Aorta (tissue), 5 donors: ENCODE measurements at places on chromosomes 1 and 21. TPM values are rescaled to one million over a fixed set of nuclear protein-coding genes. Genes with fewer than 3 reads are reported as not detected.

DNA sequence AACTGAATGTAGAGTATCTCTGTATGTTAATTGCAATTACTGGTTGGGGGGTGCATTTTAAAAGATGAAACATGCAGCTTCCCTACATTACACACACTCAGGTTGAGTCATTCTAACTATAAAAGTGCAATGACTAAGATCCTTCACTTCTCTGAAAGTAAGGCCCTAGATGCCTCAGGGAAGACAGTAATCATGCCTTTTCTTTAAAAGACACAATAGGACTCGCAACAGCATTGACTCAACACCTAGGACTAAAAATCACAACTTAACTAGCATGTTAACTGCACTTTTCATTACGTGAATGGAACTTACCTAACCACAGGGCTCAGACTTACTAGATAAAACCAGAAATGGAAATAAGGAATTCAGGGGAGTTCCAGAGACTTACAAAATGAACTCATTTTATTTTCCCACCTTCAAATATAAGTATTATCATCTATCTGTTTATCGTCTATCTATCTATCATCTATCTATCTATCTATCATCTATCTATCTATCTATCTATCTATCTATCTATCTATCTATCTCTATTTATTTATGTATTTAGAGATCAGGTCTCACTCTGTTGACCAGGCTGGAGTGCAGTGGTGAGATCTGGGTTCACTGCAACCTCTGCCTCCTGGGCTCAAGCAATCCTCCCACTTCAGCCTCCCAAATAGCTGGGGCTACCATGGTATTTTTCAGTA is 47.8 kb downstream of the CHML start:
- DNase-seq, result no peak

- no peak for DNase-seq
Observed at GRCh38 chr1:84668185-84668584, 22.1 kb downstream of the SSX2IP start.

Gene GJA4
- total RNA-seq, result 49.2 TPM

DNA sequence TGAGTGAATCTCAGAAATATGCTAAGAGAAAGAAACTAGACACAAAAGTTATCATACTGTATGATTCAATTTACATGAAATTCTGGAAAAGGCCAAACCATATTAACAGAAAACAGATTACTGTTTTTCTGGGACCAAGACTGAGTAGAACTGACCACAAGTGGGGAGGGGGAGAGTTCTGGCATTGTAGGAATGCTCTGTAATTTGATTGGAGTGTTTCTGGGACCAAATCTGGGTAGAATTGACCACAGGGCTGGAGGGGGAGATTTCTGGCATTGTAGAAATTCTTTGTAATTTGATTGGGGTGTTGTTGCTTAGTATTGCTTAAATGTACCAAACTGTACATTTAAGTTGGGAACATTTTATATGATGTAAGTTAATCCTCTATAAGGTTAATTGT is 3.4 kb upstream of the OR10K1 start:
- no peak for DNase-seq

GRCh38 chr1:222233444-222234158 is 314.3 kb downstream of the HHIPL2 start:
- DNase-seq, result no peak

Gene WLS
- total RNA-seq, result 81.5 TPM

Gene FLG
- total RNA-seq, result not detected

Gene NPHP4
- total RNA-seq, result 15.1 TPM

Gene GJA9
- total RNA-seq, result not detected

Gene CLEC20A
- not detected for total RNA-seq

DNA sequence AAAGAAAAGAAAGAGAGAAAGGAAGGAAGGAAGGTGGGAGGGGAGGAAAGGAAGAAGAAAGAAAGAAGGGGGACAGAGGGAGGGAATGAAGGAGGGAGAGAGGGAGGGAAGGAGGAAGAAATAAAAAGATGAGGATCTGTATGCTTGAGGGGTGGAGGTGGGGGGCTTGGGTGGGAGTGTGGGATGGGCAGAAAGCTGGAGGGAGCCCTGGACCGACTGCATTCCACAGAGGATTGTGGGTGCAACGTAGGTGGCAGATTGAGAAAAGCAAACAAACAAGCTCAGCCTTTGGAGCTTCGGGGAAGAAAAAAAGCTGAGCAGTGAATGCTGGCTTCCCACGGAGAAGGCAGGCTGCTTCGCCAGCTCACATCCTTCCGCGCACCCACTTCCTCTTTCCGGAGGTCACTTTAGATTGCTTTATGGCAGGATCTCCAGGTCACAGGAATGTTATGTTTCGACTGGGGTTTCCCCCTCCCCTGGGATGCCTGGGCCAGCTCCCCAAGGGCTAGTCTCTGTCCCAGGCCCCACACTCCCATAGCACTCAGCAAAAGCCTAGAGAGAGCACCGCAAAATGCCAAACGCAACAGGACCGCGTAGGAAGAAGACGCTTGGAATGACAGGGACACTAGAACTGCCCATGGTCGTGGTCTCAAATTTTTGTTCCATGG is 20.7 kb upstream of the LGALS8 start:
- DNase-seq, result peak; percentile 80

Gene GUCA2A
- total RNA-seq, result not detected

DNA sequence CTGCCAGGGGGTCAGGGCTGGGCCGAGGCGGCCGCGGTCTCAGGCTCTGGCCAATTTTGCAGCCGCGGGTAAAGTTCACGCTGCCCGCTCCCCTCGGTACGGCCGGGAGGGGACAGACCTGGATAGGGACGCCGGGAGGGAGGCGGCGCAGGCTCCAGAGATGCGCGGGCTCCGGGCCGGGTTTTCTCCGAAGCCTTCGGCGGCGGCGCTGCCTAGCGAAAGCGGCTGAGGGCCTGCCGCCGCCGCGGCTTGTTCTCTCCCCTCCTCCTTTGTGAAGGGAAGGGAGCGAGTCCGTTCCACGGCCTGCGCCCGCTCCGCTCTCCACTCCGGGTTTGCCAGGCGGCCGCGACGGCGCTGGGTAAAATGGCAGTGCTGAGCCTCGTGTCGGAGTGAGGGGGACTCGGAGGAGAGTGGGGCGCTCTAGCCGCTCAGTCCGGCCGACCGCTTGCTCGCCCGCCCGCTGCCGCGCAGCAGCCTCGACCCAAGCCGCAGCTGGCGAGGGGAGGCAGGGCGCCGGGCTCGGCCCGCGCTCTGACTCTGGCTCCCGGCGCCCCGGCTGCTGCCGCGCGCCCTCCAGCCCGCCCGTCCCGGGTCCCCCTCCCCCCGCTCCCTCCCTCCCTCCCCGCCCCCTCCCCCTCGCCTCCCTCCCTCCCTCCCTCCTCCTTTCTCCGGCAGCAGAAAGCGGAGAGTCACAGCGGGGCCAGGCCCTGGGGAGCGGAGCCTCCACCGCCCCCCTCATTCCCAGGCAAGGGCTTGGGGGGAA is at the start of gene ARID1A:
Gene ARID1A (plus strand): TSS at position 660 of the 763 bp plus-strand sequence. CDS start 389 bp downstream, outside the sequence.
- peak; percentile 99 for DNase-seq

Gene ST6GALNAC3
- total RNA-seq, result 10.5 TPM

- DNase-seq, result no peak
Observed at GRCh38 chr1:90356991-90357390, 360.1 kb downstream of the BARHL2 start.

Gene PRKACB
- 51.5 TPM for total RNA-seq

GRCh38 chr1:244322181-244322580 is 129.5 kb downstream of the ADSS2 start:
- DNase-seq, result no peak

Gene KPRP
- not detected for total RNA-seq

Gene ZBTB8A
- 7.6 TPM for total RNA-seq

DNA sequence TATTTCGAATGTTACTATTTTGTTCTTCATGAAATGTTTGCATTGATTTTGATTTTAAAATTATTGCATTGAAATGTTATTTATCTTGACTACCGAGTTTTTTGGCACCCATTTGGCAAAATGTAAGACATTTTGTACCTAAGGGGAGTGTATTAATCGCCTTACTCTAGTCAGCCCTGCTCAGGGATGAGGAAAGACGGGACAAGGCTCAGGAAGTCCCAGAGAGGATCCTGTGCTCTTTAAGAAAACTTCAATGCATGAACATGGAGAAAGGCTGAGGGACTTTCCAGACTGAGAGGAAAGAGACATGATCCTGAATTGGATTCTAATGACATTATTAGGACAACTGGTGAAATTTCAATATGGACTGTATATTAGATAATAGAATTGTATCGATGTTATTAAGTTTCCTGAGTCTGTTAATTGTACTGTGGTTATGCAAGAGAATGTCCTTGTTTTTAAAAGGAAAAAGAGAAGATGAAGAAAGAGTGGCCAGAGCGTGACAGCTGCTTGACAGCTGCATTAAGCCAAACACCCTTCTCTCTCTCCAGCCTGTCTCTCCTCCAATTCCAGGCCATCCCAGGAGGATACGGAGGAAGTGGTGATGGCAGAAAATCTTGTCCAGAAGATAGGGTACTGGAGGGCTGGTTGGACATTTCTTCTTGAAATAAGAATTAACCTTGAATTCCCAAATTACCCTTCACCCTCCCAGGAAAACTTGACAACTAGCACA is 66.0 kb downstream of the PLEKHA6 start:
- DNase-seq, result no peak

- no peak for DNase-seq
Observed at GRCh38 chr1:156998840-156999500, 46.6 kb downstream of the ARHGEF11 start.

- DNase-seq, result no peak
Observed at GRCh38 chr21:31337086-31337485, 7.0 kb downstream of the TIAM1 start.

Gene SPRR1A
- total RNA-seq, result not detected

Gene C4BPB
- total RNA-seq, result 0.94 TPM

DNA sequence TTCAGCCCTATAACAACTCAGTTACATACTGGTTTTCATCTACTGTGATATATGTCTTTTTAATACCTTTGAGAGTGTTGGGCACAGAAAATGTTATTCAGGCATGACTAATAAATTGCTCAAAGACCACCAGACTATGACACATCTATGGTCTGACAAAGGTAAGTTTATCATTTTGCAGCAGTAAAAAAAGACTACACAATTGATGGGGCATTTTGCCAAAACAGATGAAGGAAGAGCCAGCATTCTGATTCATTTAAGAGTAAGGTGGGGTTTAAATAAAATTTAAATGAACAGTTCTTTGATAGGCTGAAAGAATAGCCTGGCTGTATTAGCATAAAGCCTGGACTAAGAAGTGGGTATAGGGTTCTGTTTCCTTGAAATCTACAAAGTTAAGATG is 8.8 kb upstream of the RNPC3 start:
- no peak for DNase-seq

DNA sequence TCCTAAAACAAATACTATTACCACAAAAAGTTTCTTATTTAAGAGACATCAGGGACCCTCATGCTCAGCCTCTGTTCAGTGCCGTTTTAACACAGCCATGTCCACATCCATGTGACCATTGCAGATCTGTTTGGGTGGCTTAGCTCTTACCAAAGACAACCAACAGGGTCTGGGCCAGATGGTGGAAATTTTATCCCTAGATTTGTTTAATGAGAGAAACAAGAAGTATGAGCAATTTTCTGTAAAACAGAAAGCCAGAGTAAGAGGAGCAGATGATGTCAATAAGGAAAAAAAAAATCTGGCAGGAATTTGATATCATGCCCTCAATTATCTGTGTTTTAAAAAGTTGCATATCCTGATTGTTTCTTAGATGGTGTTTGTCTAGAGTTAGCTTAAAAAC is 299.9 kb downstream of the TM2D1 start:
- no peak for DNase-seq

DNA sequence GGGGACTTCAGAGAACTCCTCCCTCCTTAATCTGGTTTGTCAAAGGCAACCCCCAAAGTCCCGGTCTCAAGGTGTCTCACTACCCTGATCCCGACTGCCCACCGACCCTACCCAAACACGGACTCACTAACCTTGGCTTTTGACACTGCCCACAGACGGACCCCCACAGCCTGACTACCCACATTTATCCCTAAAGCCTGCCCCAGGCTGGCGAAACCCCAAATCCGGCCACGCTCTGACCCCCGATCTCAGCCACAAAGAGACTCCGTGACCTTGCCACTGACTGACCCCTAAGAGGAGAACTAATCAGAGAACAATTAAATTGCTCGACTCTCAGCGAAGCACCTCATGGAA is 5.2 kb downstream of the ID3 start:
- DNase-seq, result no peak

Gene OVAAL
- total RNA-seq, result not detected

Gene DMBX1
- not detected for total RNA-seq

DNA sequence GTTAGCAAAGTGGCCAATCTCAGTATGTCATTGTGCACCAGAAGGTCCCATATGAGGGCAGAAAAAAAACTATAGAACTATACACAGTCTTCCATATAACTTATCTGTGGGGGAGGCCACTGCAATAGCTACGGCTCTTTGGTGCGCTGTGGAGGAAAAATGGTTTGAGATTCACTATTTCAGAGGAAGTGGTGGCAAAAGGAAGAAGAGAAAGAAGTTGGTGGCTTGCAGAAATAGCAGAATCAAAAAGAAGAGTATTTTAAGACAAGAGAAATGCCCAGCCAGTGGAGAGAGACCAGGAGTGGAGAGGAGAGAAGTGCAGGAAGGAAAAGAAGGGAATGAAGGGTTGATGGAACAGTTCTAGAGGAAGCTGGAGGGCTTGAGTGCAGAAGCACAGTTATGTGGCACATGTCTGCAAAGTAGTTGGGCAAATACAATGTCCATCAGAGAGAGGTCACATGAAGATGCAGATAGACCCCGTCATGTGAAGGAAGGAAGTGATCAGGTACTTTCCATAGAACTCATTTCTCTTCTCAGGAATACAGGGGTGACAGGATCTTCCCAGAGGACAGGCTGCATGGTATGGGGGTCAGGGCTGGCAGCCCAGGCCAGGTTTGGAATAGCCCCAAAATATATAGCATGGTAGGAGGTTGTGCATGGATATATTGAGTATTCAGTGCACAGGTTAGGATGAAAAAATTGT is 64.6 kb downstream of the RUNX1 start:
- no peak for DNase-seq

DNA sequence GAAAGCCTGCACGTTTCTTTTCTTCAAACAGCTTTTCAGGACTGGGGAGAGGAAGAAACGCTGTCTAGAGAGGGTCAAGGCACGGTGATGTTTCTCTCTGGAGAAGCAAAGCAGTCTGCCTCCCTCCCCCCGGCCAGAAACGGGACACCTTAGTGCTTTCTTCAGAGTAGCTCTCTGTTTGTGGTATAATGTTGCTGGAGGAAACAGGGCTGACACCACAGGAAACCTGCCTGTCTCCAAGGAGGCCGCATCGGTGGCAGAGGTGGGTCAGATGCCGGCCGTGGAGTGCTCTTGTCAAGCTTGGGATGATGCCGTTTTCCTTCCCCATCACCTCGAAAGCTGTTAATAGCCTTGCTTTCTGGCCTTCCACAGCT is 139.4 kb downstream of the DHRS3 start:
- no peak for DNase-seq

- DNase-seq, result no peak
Observed at GRCh38 chr1:157697781-157698569, 2.6 kb downstream of the FCRL3 start.
